ENCODE measurements at places on chromosomes 2 and 18. TPM values are rescaled to one million over a fixed set of nuclear protein-coding genes. Genes with fewer than 3 reads are reported as not detected.

The SATB2 gene
- total RNA-seq: 2.6 TPM

DNA sequence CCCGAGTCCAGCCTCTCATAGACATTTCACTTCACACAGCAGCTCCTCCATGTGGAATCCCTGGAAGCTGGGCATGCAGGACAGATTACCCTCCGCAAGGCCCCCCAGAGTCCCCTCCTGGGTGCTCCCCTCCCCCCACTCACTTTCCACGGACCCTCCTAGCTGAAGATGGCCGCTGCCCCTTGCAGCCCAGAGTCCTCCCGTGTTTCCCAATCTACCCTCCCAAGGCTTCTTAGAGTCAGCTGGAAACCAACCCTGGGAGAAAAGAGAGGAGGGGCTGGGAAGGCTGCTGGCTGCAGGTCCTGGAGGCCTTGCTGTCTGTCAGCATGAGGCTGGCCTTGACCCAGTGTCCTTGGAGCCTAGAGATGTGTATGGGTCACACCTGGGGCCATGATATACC lies 49.0 kb upstream of the HAAO start:
- H3K27me3 ChIP-seq: no peaks in the 10 kb centered on the region
- no peak overlapping the region for H3K27ac ChIP-seq
- no peaks in the 10 kb centered on the region for H3K36me3 ChIP-seq

The G6PC2 gene
- total RNA-seq: not detected

- H3K4me3 ChIP-seq: no peak overlapping the region
- no peak for DNase-seq
- H3K36me3 ChIP-seq: peaks cover 16% of the 10 kb centered on the region
- H3K4me1 ChIP-seq: no peaks in the 10 kb centered on the region
- H3K27me3 ChIP-seq: no peaks in the 10 kb centered on the region
Observed at GRCh38 chr2:187519419-187520120, 34.7 kb downstream of the TFPI start.

GRCh38 chr2:133063775-133064174 lies 393.8 kb upstream of the LYPD1 start:
- H3K4me3 ChIP-seq: no peak overlapping the region
- no peaks in the 10 kb centered on the region for H3K36me3 ChIP-seq
- no peak overlapping the region for H3K27ac ChIP-seq
- no peaks in the 10 kb centered on the region for H3K4me1 ChIP-seq

- no peak for DNase-seq
- H3K27me3 ChIP-seq: no peaks in the 10 kb centered on the region
- H3K4me1 ChIP-seq: peaks cover 12% of the 10 kb centered on the region
- H3K4me3 ChIP-seq: no peak overlapping the region
- H3K27ac ChIP-seq: no peak overlapping the region
Observed at GRCh38 chr2:191322828-191323506, 77.8 kb downstream of the MYO1B start.

DNA sequence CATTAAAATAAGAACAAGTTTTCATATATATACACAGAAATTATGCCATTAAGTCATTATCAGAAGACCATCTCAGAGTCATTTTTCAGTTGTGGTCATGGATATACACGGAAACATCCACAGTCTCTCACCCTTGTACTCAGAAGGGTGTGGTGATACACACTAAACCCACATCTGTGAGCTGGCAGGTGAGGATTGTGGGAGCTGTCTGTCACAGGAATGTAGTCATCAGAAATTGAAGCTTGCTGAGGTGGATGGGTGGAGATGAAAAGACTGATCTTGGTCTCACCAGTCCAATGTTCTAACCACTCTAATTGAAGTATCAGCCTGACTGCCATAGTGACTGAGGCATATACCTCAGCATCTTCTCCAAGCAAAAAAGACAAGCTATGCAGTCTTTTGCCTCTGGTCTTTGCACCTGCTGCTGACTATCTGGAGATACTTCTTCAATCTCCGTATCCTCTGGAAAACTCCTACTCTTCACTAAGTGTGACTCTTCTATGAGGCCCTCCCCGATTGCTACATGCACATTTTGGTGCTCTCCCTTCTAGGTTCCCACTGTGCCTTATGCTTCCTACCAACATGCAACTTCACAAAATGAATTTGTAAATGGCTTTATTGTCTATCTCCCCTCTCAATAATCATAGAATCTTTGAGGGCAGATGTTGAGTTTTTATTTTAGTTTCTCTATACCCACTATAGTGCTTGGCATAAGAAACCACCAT lies 232.8 kb downstream of the DYM start:
- no peaks in the 10 kb centered on the region for H3K36me3 ChIP-seq
- peaks cover 11% of the 10 kb centered on the region for H3K4me1 ChIP-seq
- DNase-seq: no peak
- no peaks in the 10 kb centered on the region for H3K27me3 ChIP-seq
- no peak overlapping the region for H3K4me3 ChIP-seq
- H3K27ac ChIP-seq: no peak overlapping the region

DNA sequence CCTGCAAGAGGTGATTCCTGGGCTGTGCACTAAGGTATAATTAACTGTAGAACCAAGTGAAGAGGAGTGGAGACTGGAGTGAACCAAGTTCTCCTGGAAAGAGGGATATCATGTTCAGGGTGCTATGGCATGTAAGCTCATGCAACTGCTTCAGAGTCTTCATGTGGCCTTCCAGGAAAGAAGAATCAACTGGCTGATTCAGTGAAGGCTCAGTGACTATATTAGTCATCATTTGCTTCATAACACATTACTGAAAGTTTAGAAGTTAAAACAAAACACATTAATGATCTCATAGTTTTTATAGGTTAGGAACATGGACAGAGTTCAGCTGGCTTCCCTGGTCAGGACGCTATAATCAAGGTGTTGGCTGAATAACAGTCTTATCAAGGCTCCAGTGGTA lies 1200.8 kb upstream of the GYPC start:
- DNase-seq: no peak
- no peaks in the 10 kb centered on the region for H3K36me3 ChIP-seq
- no peak overlapping the region for H3K27ac ChIP-seq
- no peaks in the 10 kb centered on the region for H3K27me3 ChIP-seq
- no peak overlapping the region for H3K4me3 ChIP-seq

GRCh38 chr2:14633061-14633460 lies 544 bp downstream of the LRATD1 start:
- H3K36me3 ChIP-seq: no peaks in the 10 kb centered on the region
- DNase-seq: no peak
- H3K27ac ChIP-seq: no peak overlapping the region
- H3K4me1 ChIP-seq: no peaks in the 10 kb centered on the region

DNA sequence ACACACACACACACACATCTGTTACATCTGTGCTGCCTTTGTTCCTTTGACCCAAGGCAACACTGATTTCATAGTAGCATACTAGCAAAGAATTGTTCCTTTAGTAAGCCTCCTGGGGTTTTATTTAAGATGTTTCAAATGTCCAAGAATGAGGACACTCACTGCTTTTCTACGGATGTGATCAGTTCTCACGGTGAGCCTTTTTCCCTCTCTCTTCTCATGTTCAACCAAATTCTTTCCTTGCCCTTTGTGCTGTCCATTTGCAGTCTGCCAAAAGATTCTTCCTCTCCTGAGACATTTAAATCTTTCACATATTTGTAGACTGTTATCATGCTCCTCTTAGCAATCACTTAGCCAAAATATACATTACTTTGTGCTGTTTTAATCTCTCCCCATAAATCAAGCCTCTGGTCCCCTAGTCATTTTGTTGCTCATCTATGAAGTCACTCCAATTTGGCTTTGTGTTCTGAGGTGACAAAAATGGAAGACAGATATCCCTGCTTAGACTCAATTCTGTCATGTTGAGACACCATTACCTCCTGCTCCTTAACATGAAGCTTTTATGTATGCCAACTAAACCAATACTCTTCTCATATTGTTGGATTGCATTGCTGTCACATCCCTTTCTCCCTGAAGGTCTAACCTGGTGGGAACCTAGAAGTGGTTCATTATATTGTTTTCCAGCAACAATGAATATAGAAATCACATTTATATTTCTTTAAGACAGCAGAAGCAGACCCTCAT lies 1605.3 kb upstream of the ACVR2A start:
- H3K4me1 ChIP-seq: no peaks in the 10 kb centered on the region
- no peak for DNase-seq
- no peaks in the 10 kb centered on the region for H3K27me3 ChIP-seq
- H3K36me3 ChIP-seq: no peaks in the 10 kb centered on the region
- no peak overlapping the region for H3K27ac ChIP-seq

The HOXD11 gene
- not detected for total RNA-seq

The GYPC gene
- 132 TPM for total RNA-seq

The KIF3C gene
- total RNA-seq: 3.8 TPM

The LRRTM1 gene
- total RNA-seq: not detected

DNA sequence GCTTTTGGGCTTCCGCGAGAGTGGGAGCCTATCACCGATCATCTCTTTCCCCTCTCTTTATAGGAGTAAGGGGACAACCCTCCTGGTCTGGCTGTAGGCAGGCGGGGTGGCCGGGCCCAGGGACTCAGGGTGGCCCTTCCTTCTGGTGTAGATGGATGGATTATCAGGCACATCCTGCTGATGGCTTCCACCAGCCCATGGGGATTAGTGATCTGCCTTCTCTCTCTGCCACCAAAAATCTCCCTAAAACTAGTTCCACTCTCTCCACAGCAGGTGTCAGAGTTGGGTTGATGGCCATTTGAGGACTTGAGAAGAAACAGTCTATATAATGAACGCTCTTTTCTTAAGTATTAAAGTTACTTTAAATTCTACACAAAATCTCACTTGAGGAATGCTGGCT lies 37.4 kb downstream of the NCK2 start:
- peaks cover 85% of the 10 kb centered on the region for H3K4me1 ChIP-seq
- H3K27me3 ChIP-seq: no peaks in the 10 kb centered on the region
- peaks cover 19% of the 10 kb centered on the region for H3K36me3 ChIP-seq
- peak overlapping the region; percentile 43 for H3K27ac ChIP-seq
- no peak for DNase-seq

- DNase-seq: no peak
- H3K27ac ChIP-seq: no peak overlapping the region
- no peak overlapping the region for H3K4me3 ChIP-seq
- no peaks in the 10 kb centered on the region for H3K27me3 ChIP-seq
- no peaks in the 10 kb centered on the region for H3K4me1 ChIP-seq
Observed at GRCh38 chr2:236663287-236664101, 93.9 kb downstream of the ACKR3 start.

- H3K27ac ChIP-seq: no peak overlapping the region
- H3K27me3 ChIP-seq: peaks cover 16% of the 10 kb centered on the region
- H3K4me1 ChIP-seq: peaks cover 29% of the 10 kb centered on the region
- H3K36me3 ChIP-seq: no peaks in the 10 kb centered on the region
Observed at GRCh38 chr2:237471438-237472186, 15.4 kb upstream of the MLPH start.

- no peak for DNase-seq
- H3K27ac ChIP-seq: no peak overlapping the region
- no peak overlapping the region for H3K4me3 ChIP-seq
- H3K27me3 ChIP-seq: no peaks in the 10 kb centered on the region
- H3K4me1 ChIP-seq: no peaks in the 10 kb centered on the region
Observed at GRCh38 chr18:39441648-39442047, 1876.0 kb upstream of the CELF4 start.

GRCh38 chr2:65587779-65588178 lies 155.4 kb upstream of the SPRED2 start:
- no peaks in the 10 kb centered on the region for H3K27me3 ChIP-seq
